C1 segment of cervical spinal cord (tissue), 14 donors: ENCODE measurements at places on chromosomes 1 and 21.

- DNase-seq: no peak
Observed at GRCh38 chr1:247451388-247452010, 6.4 kb downstream of the OR2B11 start.

GRCh38 chr1:171366085-171366484, 52.1 kb downstream of the FMO4 start:
- DNase-seq: no peak

DNA sequence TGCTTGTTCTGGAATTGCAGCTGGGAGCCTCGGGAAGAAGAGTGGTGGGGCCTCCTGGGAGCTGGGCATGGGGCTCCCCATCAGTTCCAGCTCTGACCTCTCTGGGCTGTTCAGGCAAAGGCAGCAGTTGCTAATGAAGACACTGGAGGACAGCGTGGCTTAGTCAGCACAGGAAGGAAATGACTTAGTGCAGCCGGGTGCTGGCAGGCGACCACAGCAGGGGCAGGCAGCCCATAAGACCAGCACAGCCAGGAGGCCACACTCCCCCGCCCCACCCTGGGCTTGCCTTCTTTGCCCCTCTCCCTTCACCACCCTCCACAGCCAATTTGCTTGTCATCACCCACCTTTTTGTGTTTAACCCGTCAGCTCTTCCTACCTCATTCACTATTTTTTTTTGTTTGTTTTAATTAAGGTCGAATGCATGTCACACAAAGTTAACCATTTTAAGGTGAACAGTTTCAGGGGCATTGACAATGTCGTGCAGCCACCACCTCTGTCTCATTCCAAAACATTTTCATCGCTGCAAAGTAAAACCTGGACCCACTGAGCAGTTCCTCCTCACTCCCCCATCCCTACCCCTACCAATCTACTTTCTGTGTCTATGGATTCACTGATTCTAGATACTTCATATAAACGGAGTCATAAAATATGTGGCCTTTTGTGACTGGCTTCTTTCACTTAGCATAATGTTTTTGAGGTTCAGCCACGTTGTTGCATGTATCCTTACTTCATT, 10.9 kb downstream of the OLIG2 start:
- no peak for DNase-seq

DNA sequence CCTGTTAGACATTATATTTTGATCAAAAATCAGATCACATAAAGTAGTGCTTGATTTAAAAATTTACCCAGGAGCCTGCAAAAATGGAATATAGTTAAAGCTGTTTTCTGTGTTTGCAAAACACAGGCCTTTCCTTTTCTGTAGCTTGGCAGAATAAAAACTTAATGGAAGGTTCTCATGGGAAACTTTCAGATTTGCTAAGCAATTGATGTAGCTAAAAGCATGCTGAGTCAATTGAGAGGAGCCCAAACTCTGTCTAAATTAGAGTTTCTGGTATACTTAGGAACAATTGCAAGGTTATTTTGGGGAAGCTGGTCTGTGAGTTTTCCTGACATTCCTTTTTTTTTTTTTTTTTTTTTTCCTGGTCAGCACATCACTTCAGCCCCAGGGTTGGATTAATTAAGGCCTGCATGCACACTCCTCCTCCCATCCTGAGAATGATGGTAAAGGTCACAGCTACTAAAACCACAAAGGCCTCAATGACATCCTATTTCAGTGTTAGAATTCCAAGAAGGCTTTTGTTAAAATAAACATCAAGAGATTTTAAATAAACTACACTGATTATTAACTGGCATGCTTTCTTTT, 608.7 kb downstream of the PLPP3 start:
- no peak for DNase-seq

GRCh38 chr1:37515185-37516034, 844 bp upstream of the MEAF6 start:
- no peak for DNase-seq

GRCh38 chr1:235712812-235713211, 63.2 kb upstream of the GNG4 start:
- no peak for DNase-seq

DNA sequence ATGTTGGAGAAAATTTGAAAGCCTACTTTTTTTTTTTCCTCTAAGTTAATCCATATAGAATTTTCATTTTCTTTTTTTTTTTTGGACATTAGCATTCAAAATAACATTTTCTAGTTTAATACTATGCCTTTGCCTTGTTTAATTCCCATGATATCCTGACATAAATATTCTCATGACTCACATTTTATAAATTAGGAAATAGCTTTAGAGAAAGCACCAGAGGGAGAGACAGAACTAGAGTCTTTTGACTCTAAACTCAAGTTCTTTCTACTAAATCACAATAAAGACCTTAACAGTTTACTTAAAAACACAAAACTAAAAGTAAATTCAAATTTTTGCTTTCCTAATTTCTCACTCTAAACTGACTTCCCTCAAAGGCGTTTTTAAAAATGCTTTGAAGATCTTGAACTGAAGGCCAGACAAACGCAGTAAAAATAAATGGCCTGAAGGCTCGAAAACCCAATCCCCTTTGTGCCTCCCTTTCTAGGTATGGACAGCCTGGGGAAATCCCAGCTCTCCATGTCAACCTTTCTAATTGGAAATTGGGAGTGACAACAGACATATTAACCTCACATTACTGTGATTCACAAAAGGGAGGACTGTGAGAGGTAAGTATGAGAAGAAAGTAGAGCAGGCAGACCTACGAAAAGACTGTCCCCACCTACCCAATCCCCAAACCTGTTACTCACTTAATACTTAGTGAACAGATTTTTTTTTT, 104.6 kb downstream of the ENAH start:
- DNase-seq: no peak

GRCh38 chr21:34576041-34576511, 38.8 kb downstream of the RCAN1 start:
- DNase-seq: no peak

- no peak for DNase-seq
Observed at GRCh38 chr1:32172621-32173245, 6.7 kb upstream of the TXLNA start.

- DNase-seq: no peak
Observed at GRCh38 chr1:114104949-114105348, 48.7 kb downstream of the SYT6 start.

DNA sequence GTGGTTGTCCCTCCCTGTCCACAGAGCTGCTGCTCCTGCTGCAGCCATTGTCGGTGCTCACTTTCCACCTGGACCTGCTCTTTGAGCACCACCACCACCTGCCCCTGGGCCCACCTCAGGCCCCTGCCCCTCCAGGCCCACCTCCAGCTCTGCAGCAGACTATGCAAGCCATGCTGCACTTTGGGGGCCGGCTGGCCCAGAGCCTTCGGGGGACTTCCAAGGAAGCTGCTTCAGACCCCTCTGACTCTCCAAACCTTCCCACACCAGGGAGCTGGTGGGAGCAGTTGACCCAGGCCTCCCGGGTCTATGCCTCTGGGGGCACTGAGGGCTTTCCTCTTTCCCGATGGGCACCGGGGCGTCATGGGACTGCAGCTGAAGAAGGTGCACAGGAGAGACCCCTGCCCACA, 5.9 kb downstream of the RUSC1 start:
- DNase-seq: no peak

- no peak for DNase-seq
Observed at GRCh38 chr1:154856049-154856448, 14.0 kb downstream of the KCNN3 start.

GRCh38 chr1:210264496-210265380, 32.1 kb downstream of the SERTAD4 start:
- DNase-seq: no peak

GRCh38 chr1:20588634-20589225, at the start of gene CDA:
Gene CDA, plus strand, starts transcription at chr1:20589097. Its CDS starts 33 bp downstream, at chr1:20589130.
- no peak for DNase-seq

GRCh38 chr1:214548988-214549387, 2.4 kb downstream of the PTPN14 start:
- DNase-seq: no peak

GRCh38 chr1:84969489-84970250, 27.2 kb downstream of the MCOLN2 start:
- no peak for DNase-seq

GRCh38 chr21:34994766-34995631, 54.1 kb downstream of the RUNX1 start:
- DNase-seq: no peak

DNA sequence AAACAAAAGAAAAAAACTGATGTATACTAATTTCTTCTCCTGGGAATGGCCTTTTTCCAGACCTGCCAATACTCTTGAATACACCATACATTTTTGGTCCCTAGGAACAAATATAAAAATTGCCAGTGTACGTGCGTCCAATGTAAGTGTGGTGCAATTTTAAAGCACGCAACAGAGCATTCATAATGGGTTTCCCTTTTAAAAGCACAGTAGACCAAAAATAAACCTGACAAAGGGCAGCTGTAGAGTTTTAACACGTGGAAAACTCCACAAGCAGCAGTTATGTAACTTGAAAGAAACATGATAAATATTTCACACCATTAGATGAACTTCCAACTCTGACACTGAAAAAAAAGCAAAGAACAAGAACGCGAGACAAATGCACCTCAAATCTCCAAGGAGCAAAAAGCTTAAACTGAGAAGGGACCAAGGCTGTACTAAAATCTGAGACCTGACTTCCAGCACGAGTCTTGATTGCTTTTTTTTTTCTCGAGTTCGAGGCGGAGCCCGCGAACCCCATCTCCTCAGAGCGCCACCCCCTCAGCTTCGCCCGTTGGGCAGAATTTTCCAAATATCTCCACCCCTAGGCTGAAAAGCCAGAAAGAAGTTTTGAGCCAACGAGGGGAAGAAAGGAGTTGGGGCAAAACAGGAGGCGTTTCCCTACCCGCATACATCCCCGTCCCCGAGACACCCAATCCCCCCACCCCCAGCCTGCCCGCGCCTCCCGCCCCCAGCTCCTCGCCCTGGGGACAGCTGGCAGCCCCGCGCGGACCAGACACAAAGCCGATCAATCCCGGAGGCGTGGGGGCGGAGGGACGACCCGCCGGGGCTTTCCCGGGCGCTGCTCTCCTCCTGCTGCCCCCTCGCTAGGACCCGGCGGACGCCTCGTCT, at the start of gene JAM2:
JAM2 (plus strand) TSS at position 599 of the 891 bp plus-strand sequence. CDS start 564 bp downstream, outside the sequence.
- DNase-seq: peak; percentile 80

- DNase-seq: no peak
Observed at GRCh38 chr21:21740207-21740606, 742.0 kb downstream of the NCAM2 start.

GRCh38 chr1:241857131-241857530, 9.1 kb downstream of the EXO1 start:
- no peak for DNase-seq

- no peak for DNase-seq
Observed at GRCh38 chr1:172951730-172952365, 98.9 kb downstream of the TNFSF18 start.

GRCh38 chr1:41041614-41042270, 20.2 kb upstream of the SLFNL1 start:
- no peak for DNase-seq

GRCh38 chr1:47875036-47875435, 122.1 kb downstream of the TRABD2B start:
- DNase-seq: no peak

DNA sequence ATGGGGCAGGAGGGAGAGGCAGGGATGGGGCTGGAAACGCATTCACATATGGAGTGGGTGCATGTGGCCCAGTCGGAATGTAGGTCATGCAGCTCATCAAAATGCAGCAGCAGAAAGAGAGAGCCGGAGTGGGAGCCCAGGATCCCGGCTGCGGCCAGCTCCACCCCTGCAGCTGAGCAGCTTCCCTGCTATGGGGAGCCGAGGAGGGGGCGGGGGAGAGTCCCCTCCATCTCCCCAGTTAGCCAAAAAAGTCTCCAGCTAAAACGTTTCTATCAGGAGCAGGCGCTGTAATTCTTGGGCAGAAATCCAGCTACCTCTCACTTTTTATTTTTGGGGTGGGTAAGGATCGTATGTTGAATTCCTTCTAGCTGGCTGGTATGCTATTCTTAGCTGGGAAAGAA, 39.7 kb downstream of the MRPL37 start:
- no peak for DNase-seq

DNA sequence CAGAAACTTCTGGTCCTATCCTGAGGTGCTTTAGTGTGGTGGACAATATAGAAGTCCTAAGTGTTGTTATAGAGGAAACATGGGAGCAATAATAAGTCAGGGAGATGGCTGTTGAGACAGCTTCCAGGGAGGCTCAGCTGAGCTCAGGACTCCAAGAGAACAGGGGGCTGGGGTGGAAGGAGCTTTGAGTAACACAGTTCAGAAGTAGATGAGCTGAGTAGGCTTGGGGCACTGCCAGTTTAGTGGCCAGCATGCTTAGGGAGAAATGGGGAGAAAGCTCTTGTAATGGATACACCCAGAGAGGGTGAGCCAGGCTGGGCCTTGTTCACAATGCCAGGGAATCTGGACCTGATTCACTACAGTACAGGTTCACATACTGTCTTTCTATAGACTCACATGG, 201.6 kb downstream of the DAB1 start:
- no peak for DNase-seq

GRCh38 chr21:42179316-42179715, 39.6 kb upstream of the ABCG1 start:
- no peak for DNase-seq

DNA sequence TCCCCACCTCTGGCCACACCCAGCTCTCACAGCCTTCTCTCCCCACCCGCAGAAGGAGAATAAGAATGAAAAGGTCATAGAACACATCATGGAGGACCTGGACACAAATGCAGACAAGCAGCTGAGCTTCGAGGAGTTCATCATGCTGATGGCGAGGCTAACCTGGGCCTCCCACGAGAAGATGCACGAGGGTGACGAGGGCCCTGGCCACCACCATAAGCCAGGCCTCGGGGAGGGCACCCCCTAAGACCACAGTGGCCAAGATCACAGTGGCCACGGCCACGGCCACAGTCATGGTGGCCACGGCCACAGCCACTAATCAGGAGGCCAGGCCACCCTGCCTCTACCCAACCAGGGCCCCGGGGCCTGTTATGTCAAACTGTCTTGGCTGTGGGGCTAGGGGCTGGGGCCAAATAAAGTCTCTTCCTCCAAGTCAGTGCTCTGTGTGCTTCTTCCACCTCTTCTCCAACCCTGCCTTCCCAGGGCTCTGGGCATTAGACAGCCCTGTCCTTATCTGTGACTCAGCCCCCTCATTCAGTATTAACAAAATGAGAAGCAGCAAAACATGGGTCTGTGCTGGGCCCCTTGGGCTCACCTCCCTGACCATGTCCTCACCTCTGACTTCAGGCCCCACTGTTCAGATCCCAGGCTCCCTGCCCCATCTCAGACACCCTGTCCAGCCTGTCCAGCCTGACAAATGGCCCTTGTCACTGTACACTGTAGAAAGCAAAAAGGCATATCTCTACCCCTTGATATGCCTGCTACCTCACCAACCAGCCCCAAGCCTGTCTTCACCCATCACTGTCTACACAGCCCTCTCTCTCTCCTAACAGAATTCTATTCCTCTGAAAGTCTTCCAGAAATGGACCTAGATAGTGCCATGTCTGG, 3.2 kb downstream of the S100A9 start:
- DNase-seq: no peak

- DNase-seq: no peak
Observed at GRCh38 chr21:33703750-33704606, 61.7 kb downstream of the ITSN1 start.

- DNase-seq: no peak
Observed at GRCh38 chr1:162527314-162527713, 29.7 kb downstream of the UHMK1 start.

GRCh38 chr1:165069829-165070228, 286.7 kb downstream of the LMX1A start:
- DNase-seq: no peak
